ENCODE measurements at places on chromosomes 1 and 21.

GRCh38 chr1:182189535-182190066, 128.1 kb upstream of the ZNF648 start:
- DNase-seq = no peak

DNA sequence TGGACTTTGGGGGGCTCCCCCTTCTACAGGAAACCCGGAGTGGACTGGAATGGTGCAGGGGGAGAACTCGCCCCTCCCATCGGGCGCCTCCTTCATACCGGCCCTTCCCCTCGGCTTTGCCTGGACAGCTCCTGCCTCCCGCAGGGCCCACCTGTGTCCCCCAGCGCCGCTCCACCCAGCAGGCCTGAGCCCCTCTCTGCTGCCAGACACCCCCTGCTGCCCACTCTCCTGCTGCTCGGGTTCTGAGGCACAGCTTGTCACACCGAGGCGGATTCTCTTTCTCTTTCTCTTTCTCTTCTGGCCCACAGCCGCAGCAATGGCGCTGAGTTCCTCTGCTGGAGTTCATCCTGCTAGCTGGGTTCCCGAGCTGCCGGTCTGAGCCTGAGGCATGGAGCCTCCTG, at the start of gene TNFRSF14:
Gene TNFRSF14, plus strand, starts transcription at position 95 of the 401 bp plus-strand sequence. Its CDS starts 294 bp downstream, at position 389.
- peak; percentile 30 for DNase-seq

DNA sequence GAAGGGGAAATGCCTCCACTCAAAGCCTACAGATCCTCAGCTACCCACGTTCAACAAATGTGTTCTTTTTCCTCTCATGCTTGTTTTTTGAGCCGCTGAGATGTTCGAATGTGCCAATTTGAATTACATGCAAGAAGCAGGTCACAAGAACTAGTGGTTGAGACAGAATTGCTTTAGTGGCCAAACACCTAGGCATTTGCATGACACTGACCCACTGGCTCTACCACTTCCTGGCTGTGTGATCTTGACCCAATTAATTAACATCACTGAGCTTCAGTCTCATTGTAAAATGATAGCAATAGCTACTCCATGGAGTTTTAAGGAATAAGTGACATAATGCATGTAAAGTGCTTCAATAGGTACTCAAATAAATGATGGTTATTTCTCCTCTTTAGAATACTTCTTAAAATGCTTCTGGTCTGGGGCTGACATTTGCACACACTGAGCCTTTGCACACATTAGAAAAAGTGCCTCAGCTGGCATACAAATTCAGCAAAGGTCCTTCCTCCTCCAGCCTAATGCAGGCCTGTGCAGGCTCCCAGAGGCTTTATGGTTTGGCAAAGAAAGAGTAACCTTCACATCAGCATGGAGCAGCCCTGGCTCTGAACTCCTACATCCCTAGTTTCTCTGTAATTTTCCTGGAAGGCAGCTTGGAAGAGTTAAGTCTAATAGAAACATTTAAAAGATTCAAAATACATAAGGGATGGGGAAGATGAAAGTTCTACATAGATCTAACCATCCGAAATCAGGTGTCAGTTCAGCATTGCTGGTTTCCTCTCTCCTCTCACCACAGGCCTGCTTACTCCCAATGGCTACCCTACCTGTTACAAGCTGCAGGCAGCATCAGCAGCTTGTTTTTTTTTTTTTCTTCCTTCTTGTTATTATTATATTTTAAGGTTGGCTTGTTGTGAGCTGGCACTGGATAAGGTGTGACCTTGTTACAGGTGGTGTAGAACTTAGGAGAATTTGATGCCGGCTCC, 107.4 kb downstream of the TBX19 start:
- DNase-seq = no peak

DNA sequence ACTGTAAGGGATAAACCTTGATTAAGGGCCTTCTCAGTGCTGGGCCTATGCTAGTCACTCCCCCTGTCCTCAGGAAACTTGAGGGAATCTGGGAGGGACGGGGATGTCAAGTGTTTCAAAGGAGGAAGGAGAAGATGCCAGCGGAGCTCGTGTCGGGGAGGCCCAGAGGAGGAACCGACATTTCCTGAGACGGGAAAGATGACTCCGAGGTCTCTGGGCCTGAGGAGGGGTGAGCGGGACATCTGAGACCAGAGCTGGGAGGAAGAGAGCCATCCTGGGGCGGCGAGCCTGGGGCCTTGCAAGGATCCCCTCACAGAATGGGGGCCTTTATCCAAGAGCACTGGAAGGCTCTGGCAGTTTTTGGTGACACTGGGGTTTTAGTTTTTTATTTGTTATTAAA, 10.4 kb downstream of the SLC66A1 start:
- DNase-seq = no peak

DNA sequence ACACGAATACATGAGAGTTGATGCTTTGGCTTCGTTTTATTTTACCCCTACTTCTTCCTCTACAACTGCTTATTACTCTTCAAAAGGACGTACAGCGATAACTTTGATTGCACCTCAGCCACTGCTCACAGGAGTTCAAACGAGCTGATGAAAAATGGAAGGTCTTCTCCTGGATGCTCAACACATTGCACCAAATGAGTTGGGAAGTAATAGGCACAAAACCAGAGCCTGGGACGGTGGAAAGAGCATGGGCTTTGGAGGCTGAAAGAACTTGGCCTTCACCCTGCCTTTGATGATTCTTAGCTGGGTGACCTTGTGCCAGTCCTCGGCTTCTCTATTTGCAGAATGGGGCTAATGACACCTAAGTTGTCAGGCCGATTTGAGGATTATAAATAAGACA, 4.8 kb downstream of the CD53 start:
- DNase-seq = no peak

DNA sequence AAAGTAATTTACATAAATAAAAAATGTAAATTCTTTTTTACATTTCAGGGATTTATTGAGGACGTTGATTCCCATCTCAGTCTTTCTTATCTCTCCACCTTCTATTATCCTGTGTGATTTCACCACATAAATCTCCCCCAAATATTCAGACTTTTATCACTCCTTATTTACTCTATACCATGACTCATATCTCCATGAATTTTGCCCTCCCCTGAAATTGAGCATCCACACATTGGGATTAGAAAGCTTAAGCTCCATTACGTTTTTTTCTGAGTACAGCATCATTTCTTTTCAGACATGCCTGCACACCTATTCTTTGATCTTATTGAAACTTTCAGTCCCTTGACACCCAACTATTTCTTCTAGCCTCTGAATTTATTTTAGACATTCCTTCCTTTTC, 111.2 kb downstream of the IFI44 start:
- DNase-seq = no peak

- no peak for DNase-seq
Measured at GRCh38 chr1:194535369-194535768, 1349.0 kb upstream of the B3GALT2 start.

DNA sequence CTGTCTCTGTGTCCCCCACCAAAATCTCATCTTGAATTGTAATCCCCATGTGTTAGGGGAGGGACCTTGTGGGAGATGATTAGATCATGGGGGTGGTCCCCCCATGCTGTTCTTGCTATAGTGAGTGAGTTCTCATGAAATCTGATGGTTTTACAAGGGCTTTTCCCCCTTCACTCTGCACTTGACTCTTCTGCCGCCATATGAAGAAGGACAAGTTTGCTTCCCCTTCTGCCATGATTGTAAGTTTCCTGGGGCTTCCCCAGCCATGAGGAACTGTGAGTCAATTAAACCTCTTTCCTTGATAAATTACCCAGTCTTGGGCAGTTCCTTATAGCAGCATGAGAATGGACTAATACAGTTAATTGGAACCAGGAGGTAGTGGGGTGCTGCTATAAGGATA, 137.1 kb upstream of the RAB4A start:
- no peak for DNase-seq

DNA sequence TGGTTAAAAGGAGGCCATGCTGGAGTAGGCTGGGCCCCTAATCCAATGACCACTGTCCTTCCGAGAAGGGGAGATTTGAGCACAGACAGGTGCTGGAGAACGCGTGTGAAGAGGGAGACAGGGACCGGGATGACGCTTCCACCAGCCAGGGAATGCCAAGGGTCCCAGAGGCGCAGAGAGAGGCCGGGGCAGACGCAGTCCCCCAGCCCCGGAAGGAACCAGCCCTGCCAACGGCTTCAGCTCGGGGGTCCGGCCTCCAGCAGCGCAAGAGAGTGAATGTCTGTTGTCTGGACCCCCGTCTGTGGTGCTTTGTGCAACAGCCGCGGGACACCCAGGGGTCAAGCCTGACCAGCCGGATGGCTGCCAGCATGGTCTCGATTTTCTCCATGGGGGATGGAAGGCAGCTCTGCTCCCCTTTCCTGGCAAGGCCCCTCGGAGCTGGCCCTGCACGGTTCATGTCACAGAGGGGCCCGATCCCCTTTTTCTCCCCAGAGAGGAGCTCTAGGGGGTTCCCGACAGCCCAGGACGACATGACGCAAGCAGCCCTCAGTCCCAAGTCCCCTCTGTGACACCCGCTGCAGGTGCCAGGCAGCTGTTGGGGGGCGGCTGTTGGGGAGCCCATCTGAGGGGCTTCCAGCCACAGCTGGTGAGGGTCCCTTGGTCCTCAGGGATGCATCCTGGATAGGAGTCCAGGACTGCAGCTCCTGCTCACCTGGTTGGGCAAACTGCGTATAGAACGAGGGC, 73.5 kb downstream of the SIK1 start:
- DNase-seq = no peak

- DNase-seq = no peak
Measured at GRCh38 chr21:36068748-36069398, 951 bp upstream of the CBR1 start.

- no peak for DNase-seq
Measured at GRCh38 chr1:241985787-241986186, 13.1 kb downstream of the MAP1LC3C start.

- DNase-seq = no peak
Measured at GRCh38 chr1:43058545-43059360, 100.1 kb upstream of the SLC2A1 start.

GRCh38 chr1:86260476-86260875, 103.9 kb upstream of the COL24A1 start:
- no peak for DNase-seq

DNA sequence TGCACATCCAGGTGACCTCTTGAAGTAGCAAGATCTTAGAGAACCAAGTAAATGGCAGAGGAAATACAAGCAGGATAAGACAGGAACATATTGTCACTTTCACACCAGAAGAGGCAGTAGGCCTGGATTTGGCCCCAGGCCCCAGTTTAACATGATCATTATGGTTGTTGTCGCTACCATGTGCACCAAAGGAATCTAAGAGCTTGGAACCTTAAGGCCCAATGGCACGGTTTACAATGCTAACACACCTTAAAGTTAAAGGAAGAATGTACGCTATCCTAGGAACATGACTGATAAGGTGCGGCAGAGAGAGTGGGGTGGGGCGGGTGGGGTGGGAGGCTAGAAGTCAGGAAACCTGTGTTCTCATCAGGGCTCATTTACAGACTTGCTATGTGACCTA, 147.5 kb downstream of the ROR1 start:
- DNase-seq = no peak

- DNase-seq = no peak
Measured at GRCh38 chr1:7508934-7509519, 262.1 kb upstream of the VAMP3 start.

DNA sequence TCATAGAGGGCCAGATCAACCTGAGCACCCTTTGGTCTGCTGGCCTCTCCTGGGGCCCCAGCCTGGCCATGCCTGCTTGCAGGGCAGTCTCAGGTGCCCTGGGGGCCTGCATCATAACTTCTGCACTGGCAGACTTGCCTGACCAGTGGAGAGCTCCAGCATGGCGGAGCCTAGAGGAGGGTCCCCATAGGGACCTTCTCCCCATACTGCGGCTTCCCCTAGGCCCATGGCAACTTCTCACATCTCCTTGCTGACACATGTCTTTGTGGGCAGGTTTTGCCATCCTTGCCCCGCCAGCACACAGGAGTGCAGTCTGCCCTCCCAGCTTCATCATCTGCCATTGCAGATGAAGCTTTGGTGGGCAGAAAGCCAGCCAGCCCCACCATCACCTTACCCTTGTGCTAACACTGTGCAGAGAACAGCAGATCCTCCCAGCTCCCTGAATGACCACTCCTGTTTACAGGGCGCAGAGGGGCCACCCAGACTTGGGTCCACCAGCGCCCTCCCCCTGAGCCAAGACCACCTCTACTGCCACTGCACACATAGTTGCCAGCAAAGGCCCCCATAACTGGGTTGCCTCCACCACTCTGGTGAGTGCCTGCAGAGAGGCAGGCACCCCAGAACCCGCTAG, 51.7 kb downstream of the ZP4 start:
- DNase-seq = no peak

DNA sequence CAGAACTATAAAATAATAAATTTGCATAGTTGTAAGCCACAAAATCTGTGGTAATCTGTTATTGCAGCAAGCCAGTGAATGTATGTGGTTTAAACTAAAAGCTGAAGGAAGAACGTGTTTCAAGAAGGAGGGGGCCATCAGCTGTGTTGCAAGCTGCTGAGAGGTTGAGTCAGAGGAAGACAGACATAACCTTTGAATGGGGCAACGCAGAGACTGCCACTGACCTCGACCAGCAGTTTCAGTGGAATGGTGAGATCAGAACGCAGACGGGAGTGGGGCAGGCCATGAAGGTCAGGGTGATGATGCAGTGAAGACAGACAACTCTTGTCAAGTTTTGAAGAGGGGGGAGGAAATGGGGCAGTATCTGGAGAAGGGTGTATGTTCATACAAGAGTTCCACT, 23.2 kb upstream of the QSOX1 start:
- DNase-seq = no peak

DNA sequence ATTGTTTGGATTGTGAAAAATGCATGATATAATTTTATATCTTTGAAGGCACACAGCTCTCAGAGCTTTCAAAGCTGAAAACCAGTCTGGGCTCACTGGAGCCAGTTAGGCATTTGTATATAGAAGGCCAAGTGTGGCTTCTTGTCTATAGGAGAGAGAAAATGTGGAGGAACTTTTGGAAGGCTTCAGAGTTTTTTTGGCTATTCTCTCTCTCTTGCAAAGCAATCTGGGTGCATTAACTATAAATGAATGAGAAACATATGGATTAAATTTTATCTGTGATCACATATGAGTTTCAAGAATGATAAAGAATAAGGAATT, 216.7 kb upstream of the HOOK1 start:
- no peak for DNase-seq

- no peak for DNase-seq
Measured at GRCh38 chr1:27341525-27342252, at the start of gene SYTL1. TSS of gene SYTL1 (plus strand) at chr1:27342022. CDS start at chr1:27345335, 3,313 bp downstream.

DNA sequence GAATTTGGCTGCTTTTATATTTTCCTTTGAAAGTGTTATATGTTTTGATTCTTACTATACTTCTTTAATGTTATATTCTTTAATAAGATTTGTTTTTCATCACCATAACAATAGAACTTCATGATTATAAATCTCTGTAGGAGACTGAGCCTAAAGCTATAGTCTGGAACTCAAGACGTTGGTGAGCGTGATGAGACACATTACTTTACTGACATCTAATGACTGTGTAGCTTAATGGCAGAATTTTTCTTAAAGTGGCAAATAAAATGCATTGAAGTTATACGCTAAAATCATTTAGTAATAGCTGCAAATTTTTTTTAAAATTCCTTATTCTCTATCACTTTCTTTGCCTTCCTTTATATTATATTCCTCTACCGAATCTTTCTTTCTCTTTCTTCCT, 56.1 kb upstream of the HAO2 start:
- no peak for DNase-seq

GRCh38 chr1:147618077-147618569, 52.2 kb downstream of the ACP6 start:
- peak; percentile 14 for DNase-seq

Measured in stimulated activated CD4-positive, alpha-beta T cell treated with anti-CD3 and anti-CD28 coated beads, TNF-alpha, amount 100 ng/mL, for 48 hours (primary cell).